Dorsolateral prefrontal cortex (tissue), 122 donors: ENCODE measurements at places on chromosomes 5 and 9.

DNA sequence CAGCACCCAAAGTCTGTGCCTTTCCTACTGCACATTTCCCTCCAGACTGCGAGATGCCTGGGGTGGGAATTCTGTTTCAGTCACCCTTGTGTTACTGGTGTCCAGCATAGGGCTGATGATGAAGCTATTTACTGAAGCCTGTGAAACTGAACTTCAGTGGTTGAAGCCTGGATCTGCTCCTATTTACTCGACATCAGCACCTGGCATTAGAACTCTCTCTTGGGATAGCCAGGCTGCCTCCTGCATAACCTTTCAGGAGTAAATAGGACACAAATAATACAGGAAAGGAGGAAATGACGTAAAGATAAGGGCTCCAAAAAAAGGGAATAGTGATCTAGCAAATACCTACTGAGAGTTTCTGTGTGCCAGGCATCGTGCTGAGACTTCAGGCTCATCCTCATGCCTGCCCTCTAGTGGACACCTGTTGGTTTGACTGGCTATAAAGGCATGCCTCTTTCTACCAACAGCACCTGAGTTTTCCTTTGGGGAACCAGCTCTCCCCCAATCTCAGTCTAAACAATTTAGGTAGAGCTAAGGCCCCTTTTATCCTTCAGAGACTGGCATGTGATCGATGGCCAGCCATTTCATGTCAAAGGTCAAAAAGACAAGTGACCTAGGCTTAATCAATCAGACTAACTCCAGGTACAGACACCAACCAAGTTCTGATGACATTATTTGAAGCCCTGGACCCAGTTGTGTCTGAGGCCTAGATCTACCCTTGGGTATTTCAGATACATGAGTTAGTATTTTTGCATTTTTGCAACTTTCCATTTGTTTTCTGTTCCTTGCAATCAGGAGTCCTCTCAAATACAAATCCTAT lies 192.1 kb upstream of the TRIM32 start:
- DNase-seq, result no peak

GRCh38 chr9:85163415-85163814 lies 493.9 kb downstream of the NTRK2 start:
- DNase-seq, result no peak

DNA sequence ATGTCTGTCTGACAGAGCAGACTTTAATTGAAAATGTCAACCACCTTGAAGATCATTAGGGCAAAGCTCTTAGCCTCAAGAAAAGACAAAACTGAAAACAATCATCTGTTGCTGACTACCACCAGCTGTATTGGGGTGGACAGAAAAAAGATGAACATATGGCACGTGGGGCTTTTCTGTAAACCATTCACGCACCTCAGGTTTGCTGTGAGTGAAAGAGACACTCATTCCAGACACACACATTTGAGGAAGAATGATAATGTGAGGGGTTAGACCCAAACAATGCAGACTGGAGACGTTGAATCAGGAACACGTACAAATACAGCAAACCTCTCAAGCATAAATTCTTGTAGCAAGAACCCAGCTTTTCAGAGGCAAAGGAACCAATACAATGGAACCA lies 158.7 kb downstream of the EBF1 start:
- no peak for DNase-seq

DNA sequence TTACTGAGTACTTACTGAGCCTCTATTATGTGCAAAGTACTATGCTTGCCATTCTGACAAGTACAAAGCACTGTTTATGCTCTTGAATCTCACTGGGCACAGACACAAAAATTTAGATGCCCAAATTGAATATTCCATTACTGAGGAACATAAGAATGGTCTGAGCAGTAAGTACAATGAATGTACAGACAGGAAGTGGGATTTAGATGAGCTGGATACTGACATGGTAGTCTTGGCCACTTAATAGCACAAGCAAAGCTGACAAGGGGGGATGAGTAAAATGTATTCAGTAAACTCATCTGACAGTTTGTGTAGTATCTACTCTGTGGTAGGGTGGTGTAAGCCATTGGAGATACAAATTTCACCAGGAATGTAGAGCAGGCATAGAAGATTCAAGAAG lies 132.4 kb downstream of the EFNA5 start:
- DNase-seq, result no peak

GRCh38 chr9:27763831-27764230 lies 190.6 kb upstream of the C9orf72 start:
- DNase-seq, result no peak

DNA sequence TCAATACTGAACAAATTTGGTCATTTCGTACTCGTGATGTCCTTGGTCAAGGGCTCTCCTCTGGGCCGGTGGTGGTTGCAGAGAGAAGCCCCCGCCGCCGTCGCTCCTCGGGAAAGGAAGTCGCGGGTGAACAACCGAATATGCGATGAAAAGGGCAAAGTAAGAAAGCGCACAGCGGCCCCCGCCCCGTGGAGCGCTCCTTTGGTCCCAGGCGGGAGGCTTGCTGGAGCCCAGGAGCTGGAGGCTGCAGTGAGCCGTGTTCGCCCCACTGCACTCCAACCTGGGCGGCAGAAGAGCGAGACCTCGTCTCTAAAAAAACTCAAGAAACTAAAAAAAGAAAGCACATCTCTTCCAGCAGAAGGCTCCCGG lies 108.4 kb upstream of the LARP1 start:
- DNase-seq, result no peak

GRCh38 chr9:119091074-119091473 lies 278.2 kb downstream of the BRINP1 start:
- no peak for DNase-seq

GRCh38 chr5:147403651-147404640 lies 105.9 kb downstream of the DPYSL3 start:
- no peak for DNase-seq

GRCh38 chr9:136220017-136220729 lies 15.2 kb upstream of the LHX3 start:
- no peak for DNase-seq

GRCh38 chr9:85715587-85715986 lies 26.2 kb downstream of the AGTPBP1 start:
- no peak for DNase-seq

DNA sequence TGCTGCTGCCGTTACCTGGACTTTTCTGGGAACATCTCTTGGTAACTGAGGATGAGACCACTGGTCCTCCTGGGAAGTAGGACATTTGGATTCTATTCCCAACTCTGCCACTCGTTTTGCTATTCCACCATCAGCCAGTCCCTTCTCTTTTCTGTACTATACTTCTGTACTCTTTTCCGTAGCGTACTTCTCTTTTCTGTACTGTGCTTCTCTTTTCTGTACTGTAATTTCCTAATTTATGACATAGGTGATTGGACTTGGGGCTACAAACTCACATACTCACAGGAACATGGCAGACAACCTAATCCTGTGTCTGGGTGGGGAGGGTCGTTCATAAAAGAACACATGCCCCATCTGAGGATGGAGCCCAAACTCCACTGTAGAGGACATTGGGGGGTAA lies 335.3 kb upstream of the PANK3 start:
- no peak for DNase-seq
